ENCODE measurements at places on chromosomes 4 and X. TPM values are rescaled to one million over a fixed set of nuclear protein-coding genes. Genes with fewer than 3 reads are reported as not detected.

DNA sequence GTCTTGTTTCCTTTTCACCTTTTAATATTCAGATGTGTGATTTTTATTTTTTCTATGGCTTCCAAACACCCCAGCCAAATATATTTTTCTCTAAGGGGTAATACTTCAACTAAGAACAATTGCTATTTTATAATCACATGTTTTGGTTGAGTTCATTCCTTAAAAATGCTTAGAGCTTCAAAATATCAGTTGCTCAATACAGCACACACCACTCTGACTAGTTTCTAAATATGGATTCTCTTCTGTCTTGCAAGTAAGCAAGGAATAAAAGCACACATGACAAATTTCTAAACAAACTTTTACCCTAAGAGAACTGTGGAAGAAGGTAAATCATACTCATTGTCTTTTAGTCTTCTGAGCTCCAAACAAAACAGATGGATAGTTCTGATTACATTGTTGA, 27.2 kb downstream of the ANTXR2 start:
- DNase-seq: no peak

NDNF gene
- not detected for polyA plus RNA-seq

HELT gene
- not detected for polyA plus RNA-seq

CENPI gene
- 13.6 TPM for polyA plus RNA-seq

DNA sequence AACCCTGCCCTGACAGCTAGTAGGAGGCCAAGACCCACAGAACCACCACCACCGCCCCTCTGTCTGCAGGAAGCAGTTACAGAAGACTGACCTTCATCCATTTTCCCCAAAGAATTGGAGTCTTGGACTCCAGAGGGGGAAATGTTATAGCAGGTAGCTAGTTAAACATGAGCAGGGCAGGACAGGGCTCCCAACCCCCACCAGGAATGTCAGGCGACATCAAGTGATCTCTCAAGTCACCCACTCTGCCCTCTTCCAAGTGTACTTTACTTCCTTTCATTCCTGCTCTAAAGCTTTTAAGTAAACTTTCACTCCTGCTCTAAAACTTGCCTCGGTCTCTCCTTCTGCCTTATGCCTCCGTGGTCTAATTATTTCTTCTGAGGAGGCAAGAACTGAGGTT, 17.1 kb upstream of the AADAT start:
- DNase-seq: no peak
